ENCODE measurements at places on chromosomes 5 and 9. TPM values are rescaled to one million over a fixed set of nuclear protein-coding genes. Genes with fewer than 3 reads are reported as not detected.

The BTNL8 gene
- not detected for total RNA-seq

The GPR151 gene
- not detected for total RNA-seq

The BARHL1 gene
- not detected for total RNA-seq

The FAM240B gene
- total RNA-seq: not detected

The NME5 gene
- total RNA-seq: 11.1 TPM

- DNase-seq: no peak
These were observed 142.1 kb downstream of the EPB41L4A start for GRCh38 chr5:112276991-112277390.

GRCh38 chr9:135035781-135036760 is 51.4 kb upstream of the OLFM1 start:
- DNase-seq: no peak

- DNase-seq: no peak
These were observed 8.5 kb downstream of the ELOVL7 start for GRCh38 chr5:60835554-60835953.

DNA sequence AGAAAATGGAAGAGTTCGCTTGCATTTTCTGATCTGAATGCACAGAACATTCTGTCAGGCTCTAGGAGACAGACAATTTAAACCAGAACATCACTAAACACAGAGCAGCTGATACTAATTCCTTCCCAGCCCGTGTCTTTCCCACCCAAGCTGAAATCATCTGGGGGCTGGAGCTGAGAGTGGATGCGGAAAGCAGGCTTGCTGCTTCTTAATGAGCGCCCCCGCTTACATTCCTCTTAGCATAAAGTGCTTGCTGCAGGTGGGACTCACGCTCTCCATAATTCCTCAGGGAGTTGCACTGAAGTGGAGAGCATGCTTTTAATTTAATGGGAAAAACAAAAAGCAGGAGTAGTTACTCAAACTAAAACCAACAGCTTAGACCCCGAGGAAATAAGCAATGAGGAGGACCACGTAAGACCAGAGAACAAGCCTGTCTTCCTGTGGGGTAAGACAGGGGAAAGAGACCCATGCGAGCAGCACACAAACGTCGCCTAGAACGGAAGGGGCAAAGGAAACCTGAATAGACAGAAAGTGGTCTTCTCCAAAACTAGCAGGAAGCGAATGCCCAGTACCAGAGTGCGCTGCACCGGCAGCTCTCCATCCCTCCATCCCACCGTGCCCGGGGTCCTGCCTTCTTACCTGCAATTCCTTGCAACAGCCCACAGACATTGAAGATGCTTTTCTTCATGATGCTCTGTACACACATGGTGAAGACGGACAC is 139.3 kb downstream of the LHFPL2 start:
- DNase-seq: no peak

- no peak for DNase-seq
These were observed 14.4 kb upstream of the GRXCR2 start for GRCh38 chr5:145887217-145887616.

DNA sequence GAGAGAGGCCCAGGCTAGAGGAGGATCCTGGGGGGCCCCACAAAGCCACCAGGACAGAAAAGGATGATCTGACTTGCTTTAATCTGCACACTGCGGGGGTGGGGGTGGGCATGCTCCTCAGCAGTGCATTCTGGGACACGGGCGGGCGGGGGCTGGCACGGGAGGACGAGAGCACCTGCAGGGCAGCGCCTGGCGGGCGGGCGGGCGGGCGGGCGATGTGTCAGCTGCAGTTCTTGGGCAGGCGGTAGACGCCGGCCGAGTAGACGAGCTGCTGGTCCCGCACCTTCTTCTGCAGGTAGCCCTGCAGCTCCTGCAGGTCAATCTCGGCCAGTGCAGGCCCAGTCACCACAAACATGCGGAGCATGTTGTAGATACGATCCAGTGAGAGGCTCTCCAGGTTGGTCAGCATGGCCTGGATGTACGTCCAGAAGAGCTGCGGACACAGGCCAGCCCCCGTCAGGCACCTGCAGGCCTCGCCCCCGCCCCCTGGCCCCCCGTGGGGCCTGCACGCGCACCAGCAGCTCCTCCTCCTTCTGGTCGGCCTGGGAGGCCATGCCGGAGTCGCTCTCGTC is 3.0 kb upstream of the TMEM210 start:
- DNase-seq: no peak

GRCh38 chr5:619444-619843 is 7.3 kb downstream of the CEP72 start:
- DNase-seq: no peak

- DNase-seq: no peak
These were observed 28.4 kb upstream of the EBF1 start for GRCh38 chr5:159128070-159128541.

DNA sequence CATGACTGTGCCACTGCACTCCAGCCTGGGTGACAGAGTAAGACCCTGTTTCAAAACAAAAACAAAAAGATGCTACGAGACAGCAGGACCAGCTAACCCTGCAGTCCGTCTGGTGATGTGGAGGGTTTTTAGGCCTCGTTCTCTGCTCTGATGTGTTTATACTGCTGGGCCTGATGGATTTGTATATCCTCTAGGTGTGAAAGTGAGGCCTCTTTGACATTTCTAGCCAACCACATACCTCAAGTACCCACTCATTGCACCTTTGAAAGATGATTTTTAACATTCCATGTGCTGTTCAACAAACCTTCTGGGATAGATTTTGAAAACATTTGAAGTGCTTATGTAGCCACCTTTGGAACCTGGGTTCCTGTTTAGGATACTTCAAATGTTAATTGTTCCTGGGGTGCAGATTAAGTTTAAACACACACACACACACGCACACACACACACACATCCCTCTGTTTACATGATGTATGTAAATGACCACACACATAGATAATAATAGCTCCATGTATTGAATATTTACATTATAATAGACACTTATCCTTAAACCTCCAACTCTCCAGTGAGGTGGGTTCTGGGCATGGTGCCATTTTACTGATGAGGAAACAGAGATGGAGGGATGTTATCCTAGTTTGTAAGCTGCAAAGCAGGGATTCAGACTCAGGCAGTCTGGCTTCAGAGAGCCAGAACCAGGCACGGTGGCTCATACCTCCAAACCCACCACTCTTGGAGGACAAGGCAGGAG is 48.8 kb upstream of the GOLPH3 start:
- no peak for DNase-seq

DNA sequence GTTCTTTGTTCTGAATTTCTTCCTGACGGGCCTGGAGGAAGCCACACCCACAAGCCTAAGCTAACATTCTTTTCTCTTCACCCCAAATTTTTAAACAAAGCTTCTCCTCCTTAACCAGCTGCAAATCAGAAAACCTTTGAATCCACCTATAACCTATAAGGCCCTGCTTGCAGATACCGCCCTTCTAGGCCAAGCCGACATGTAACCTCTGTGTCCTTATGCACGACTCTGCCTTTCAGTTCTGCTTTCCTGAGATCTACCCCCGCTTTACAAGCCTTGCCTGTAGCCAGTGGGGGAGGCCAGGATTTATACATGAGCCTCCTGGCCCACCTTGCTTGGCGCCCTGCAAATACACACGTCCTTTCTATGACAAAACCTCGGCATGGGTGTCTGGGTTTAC is 19.3 kb downstream of the BRD9 start:
- DNase-seq: no peak

GRCh38 chr5:143131972-143132371 is 271.5 kb downstream of the NR3C1 start:
- no peak for DNase-seq

DNA sequence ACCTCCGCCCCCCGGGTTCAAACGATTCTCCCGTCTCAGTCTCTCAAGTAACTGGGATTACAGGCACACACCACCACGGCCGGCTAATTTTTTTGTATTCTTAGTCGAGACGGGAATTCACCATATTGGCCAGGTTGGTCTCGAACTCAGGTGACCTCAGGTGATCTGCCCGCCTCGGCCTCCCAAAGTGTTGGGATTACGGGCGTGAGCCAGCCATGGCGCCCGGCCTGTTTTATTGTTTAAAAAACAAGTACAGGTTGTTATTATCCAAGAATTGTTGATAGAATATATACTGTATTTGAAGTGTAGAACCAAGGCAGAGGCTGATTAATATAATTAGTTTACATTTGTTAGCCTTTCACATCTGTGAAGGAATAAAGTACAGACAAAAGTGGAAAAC is 8.9 kb downstream of the PARP8 start:
- DNase-seq: no peak

- DNase-seq: no peak
These were observed 539.5 kb downstream of the EBF1 start for GRCh38 chr5:158560170-158560569.

DNA sequence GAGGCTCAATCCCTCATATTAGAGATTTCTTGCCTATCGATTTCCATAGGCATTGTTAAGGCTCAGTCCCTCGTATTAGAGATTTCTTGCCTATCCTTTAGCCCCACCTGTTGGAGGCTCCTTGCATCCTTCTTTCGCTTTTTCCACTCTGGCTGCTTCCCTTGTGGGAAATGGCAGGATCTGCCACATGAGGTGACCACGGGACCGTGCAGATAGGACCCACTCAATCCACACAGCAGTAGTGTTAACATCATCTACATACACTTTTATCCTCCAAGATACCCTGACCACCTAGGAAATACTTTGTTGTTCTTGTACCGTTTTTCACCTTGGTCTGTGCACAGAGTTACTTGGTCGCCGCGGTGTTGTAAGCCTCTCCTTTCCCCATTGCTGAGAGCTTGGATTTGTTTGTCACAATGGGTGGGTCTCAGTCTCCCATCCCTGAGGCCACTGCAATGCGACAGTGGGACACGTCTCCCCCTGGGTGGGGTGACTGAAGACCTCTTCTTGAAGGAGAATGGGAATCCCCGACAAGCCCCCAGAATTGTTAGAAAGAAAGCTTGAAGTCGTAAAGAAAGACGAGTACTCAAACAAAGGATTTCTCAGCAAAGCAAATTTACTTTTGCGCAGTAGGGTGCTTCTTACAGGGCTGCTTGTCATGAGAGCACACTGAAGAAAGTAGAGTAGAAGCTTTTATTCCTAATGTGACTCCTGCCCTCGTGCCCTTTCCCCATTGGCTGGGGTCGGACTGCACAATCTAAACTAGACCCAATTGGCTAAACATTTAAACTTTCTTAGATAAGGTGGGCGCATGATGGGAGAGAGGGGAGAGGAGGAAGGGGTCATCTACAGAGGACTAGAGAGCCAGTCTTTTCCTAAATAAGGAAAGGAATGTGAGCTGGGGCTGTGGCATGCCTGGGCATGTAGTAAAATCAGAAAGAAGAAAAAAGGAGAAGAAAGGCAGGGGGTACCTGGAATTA is 19.8 kb downstream of the IFT74 start:
- DNase-seq: no peak

- DNase-seq: no peak
These were observed 76.5 kb downstream of the NR6A1 start for GRCh38 chr9:124694414-124695279.

DNA sequence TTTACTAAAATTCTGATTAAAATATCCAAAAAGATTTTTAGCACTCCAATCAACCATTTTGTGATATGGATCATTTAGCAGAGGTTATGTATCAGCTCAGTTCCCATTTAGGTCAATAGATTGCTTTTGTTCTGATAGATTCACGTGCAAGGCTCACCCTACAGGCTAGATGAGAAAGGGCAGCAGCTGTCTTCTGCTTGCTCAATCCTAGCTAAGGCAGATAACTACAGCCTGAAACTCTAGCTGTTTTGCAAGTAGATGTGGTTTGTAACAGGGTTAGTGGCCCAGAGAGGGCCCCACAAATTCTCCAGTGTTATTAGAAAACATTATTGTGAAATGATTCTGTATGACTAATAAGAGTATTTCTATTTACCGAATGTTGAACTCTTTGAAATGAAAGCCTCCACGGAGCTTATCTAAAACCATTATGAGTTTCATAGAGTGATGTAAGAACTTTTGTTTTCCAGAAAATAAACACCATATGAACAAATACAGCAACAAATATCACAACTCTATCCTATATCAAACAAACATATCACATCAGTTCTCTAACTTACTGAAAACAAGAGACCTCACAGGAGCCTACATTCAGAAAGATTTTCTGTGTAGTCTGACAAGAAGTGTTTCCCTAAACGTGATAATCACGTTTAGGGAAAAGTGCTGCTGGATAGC is 841.9 kb upstream of the ACO1 start:
- DNase-seq: no peak

DNA sequence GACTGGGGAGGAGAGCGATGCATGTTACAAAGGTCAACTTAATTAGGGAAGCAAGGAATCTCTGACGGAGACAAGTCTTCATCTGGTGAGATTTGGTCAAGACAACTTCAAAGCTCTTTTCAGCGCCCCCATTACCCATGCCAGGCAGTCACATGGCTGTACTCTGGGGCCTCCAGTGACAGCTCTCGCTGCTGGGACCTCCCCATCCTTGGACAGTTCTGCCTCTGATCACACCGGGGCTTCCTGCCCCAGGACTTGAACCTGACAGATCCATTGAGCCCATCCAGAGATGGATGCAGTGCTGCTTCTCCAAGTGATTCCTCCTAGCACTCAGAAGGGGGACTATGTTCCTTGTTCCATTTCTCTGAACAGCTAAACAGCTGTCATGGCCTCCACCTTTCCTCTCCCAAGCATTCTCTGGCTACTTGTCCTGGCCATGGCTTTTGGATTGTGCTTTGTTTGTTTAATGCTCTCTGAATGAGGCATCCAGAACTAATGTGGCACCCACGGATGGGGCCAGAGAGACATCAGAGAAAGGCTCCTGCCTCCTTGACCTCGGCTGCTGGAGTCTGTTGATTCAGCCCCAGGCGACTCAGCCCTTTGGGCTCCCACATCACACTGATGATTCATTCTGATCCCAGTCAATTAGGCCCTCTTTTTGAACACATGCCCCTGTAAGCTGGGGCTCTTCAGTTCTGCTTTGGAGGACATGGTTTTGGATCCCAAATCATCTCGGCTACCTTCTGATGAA is 122.1 kb upstream of the ADAMTS16 start:
- no peak for DNase-seq

GRCh38 chr9:37141015-37141414 is 20.6 kb downstream of the ZCCHC7 start:
- no peak for DNase-seq

GRCh38 chr5:14628346-14628745 is 36.2 kb upstream of the OTULIN start:
- no peak for DNase-seq

GRCh38 chr5:142962174-142962533 is 192.0 kb downstream of the ARHGAP26 start:
- no peak for DNase-seq

DNA sequence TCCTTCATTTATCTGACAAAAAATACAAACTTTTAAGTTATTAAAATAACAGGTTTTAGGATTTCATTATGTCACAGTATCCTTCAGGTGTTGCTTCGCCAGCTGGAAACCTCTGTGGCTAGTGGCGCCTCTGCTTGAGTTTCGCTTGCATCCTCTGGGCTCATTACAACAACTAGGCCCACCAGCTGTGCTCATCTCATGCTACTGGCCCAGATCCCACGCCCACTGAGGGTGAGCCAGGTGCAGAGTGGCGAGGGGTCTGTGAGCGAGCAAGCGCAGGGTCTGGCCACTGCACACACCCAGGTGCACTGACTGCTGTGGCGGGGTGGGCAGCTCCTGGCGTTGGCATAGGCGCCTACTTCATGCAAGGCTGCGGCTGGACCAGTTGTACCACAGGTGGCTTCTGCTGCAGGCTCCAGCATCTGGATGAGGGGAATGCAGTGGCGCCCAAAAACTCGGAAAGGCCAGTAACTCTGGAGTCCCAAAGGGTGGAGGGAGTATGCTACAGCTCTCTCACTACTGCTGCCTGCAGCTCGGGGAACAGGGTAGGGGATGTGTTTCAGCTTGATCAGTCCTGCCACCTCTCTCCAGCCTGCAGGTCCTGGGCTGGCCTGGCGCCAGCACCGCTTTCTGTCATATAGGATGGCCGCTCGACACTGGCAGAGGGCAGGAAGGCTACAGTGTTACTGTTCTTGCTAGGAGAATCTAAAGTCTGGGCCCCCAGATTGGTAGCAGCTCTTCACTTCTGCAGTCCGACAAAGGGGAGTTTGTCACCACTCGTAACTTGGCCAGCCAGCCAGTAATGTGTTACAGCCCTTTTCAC is 452.1 kb downstream of the TUSC1 start:
- DNase-seq: no peak
